ENCODE measurements at places on chromosomes 12 and 14.

DNA sequence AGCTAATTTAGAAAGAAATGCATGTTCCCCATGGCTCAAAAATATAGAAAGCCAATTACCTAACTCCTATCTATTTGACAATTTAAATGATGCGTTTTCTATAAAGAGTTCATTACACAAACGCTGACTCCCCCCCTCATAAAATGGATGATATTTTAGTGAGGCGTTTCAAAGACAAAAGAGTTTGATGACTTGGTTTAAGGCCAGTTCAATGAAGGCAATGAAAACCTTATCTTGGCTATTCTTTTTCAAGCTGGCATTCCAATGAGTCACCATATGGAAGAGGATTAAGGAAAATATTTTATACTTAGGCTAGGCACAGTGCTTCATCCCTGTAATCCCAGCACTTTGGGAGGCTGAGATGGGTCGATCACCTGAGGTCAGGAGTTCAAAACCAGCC is 62.7 kb downstream of the HMGA2 start:
- no peak for DNase-seq

- no peak for DNase-seq
Measured at GRCh38 chr12:130838284-130838950, 633 bp downstream of the STX2 start.

- DNase-seq, result no peak
Measured at GRCh38 chr12:112980491-112981158, 2.3 kb downstream of the OAS2 start.

- DNase-seq, result no peak
Measured at GRCh38 chr14:34237081-34237480, 225.0 kb downstream of the SPTSSA start.

DNA sequence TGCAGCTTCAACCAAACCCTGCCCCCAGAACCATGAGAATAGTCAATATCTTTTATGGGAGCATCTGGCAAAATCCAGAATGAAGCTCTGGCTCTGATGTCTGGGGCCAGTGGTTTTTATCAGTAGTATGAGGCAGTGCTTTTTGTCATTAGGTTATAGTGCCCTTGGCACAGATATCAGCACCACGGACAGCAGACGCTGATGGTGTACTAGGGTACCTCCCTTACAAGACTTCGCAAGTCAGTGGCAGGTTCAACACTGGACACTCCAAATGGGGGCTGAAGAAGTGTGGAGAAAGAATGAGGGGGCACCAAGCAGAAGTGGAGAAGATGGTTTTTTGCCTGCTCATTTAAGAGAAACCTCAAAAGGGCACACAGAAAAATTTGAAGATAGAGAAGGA is 68.2 kb upstream of the E2F7 start:
- DNase-seq, result peak; percentile 53

- no peak for DNase-seq
Measured at GRCh38 chr14:93914278-93914677, 12.9 kb upstream of the FAM181A start.

GRCh38 chr14:90508536-90509254 is 111.9 kb downstream of the CALM1 start:
- DNase-seq, result no peak

DNA sequence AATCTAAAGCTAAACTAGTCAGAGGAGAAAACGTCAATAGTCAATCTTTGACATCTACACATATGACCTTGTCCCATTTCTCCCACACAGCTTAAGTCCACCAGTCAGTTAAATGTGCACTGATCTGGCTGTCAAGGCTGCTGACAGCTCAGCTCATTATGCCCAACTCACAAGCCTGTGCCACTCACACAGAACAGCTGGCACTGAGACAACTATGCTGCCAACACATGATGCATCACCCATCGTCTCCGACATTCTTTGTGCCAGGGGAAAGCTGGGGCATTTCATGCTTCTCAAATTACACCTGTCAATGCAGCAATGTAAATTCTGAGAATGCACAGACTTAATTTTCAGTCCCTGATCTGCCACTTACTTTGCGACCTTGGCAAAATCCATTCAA is 25.3 kb downstream of the GNS start:
- DNase-seq, result no peak

DNA sequence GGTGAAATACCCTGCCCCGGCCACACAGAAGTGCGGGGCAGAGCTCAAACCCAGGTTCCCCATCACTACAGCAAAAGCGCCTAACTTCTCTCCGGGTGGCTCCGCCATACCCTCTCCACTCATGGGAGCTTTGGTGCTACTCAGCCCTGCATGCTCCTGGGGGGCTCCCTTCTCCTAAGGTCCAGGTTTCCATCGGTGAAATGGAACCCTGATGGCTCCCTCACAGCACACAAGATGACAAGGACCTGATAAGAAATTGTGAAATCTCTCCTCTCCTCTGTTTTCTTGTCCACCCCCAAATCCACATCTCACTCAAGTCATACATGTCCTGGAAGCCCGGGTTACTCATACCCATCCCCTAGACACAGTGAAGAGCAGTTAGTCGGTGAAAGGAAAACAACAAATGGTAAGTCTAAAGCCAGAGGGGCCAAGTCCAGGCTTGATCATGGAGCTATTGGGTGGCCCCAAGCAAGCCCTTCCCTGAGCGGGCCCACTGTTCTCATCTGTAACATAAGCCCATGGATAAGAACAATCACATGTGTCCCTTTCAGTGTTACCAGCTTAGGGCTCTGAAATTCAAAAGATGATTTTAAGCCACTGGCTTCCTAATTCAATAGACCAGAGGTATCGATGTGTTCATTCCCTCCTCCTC is 317.5 kb downstream of the BCL11B start:
- no peak for DNase-seq

GRCh38 chr12:88658009-88658408 is 77.7 kb upstream of the KITLG start:
- no peak for DNase-seq

DNA sequence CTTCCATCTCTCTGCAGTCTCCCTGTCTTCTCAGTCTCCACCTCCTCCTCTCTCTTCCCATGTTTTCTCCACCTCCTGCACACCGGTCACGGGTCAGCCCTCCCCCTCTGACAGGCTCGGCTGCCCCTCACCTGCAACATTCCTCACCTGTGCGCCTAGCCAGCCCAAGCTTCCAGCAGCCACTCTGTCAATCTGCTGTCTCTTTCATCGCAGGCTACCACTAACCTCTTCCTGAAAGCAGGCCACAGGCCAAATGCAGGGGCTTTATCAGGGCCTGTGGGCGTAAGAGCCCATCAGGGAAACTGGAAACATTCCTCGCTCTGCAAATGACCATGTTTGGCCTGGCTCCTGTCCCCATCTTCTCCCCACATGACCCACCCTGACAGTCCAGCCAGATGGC is 34.5 kb downstream of the CMKLR1 start:
- DNase-seq, result no peak

DNA sequence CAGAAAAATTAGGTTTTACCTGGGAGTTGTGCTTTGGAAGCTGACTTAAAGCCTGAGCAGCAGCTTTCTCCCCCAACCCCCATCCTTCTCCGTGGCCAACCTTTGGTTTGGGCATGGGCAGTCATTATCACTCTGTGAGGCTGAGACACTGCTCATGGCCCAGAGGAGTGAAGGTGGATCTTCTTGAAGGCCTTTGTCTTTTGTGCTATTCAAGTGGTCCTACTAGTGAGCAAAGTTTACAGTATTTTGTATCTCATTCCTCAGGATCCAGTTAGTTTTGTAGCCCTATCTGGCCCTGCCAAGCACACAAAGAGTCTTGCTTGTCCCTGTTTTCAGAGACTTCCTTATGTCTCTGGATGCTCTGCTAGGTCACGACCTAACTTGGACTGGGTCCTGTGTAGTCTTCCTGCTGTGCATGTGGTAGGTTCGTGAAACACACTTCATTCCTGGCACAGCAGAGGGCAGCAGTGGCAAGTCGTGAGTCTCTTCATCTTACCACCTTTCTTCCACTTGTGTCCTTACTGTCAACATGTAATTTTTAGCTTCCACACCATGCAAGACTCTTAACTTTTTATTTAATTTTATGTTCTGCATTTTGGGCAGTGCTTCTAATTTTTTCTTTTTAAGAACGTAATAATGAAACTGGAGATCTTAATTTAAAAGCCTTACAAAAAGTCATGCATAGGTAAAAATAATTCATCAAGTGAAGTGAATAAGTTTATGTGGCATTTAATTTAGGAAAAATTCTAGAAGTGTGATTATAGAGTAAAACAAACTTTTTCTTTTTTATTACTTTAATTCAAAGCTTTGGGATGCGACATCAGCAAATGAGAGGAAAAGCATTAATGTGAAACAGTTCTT is 53.7 kb downstream of the APAF1 start:
- DNase-seq, result peak; percentile 49

- DNase-seq, result no peak
Measured at GRCh38 chr14:24944800-24945199, 105.1 kb downstream of the STXBP6 start.

- DNase-seq, result no peak
Measured at GRCh38 chr14:90191585-90191984, 64.8 kb upstream of the PSMC1 start.

GRCh38 chr12:117821480-117822175 is 147.2 kb downstream of the KSR2 start:
- DNase-seq, result no peak

DNA sequence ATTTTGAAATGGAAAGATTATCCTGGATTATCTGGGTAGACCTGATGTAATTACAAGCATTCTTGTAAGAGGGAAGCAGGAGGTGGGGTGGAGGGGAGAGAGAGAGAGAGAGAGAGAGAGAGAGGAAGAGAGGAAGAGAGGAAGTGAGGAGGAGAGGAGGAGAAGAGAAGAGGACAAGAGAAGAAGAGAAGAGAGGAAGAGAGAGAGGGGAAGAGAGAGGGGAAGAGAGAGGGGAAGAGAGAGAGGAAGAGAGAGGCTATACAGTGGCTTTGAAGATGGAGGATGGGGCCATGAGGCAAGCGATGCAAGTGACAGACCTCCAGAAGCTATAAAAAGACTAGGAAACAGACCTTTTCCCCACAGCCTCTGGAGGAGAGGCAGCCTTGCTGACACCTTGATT is 13.7 kb upstream of the CHST11 start:
- no peak for DNase-seq

- no peak for DNase-seq
Measured at GRCh38 chr14:104659764-104660523, 29.5 kb upstream of the INF2 start.

DNA sequence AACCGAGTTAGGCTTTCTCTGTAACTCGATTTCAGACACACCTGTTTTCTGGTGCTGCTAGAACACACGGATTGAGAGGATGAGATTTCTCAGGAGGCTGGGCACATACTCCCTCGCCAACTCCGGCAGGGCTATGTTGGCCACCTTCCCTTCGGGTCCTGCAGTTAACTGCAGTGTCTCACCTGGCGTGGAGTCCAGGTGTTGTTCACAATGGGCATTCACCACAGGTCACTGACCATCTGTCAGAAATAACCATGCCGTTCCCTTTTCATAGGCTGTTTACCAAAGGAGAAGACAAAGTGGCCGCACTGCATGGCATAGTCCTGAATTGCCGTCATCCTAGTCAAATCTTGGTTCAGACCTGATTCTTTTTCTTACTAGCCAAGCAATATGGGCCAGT is 5.5 kb upstream of the KCNH3 start:
- no peak for DNase-seq

DNA sequence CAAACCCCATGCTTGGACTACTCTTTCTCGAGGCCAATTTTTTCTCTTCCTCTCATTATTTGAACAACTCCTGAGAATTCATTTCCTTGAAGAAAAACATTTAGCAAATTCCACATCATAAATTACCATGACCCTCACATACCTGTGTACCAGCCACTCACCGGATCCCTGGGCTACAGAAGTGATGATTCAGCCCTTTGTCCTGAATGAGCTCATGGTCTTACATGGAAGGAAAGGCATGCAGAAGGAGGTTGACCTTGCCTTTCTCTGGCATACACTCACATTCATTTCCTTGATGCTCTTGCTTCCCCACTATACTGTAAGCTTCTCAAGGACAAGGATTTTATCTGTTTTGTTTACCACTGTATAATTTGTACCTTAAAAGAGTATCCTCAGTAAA is 191.5 kb downstream of the SLC5A8 start:
- peak; percentile 96 for DNase-seq

- no peak for DNase-seq
Measured at GRCh38 chr14:97113339-97113738, 316.2 kb downstream of the VRK1 start.

GRCh38 chr12:106696681-106697417 is 77.6 kb upstream of the RIC8B start:
- no peak for DNase-seq

- no peak for DNase-seq
Measured at GRCh38 chr14:19947413-19948090, 16.8 kb downstream of the OR4K1 start.

- DNase-seq, result no peak
Measured at GRCh38 chr12:127241072-127241817, 1025.7 kb upstream of the TMEM132C start.

- DNase-seq, result no peak
Measured at GRCh38 chr12:55931780-55932550, 1.0 kb downstream of the DGKA start.

- DNase-seq, result peak; percentile 37
Measured at GRCh38 chr12:96047229-96048211, 12.1 kb upstream of the LTA4H start.

DNA sequence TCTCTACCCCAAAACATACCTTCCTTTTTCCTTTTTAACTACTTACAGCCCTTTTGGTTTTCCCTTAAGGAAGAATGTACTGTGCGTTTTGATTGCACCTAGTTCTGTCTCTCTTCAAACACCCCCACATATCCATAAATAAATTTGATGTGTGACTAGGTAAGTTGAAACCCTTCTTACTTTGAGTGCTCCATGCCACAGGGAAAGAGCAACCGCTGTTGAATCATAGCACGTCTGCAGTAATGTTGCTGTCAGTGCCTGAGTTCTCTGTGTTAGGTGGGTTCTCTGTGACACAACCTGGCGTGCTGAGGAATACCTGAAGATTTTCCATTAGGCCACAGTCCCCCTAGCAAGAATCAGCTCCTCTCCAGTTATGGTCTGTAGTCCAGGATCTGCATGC is 102.1 kb downstream of the FIGNL2 start:
- no peak for DNase-seq

DNA sequence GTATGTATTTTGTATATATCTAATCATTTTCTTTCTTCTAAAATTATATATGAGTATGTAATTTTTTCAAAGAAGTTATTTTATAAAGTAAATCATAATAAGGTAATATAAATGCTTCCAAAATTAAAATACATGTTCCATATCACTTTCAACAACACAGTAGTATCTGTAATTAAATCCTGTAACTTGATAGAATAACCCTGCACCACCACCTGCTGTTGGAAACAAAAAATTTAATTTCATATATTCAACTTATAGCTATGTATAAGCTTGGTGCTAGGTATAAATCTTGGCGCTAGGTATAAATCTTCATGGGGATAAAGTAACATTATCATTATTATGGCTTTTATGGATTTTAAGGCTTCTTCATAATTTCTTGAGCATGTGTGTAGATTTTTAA is 149.7 kb upstream of the DCN start:
- DNase-seq, result no peak

- no peak for DNase-seq
Measured at GRCh38 chr14:93752980-93753561, 35.2 kb downstream of the PRIMA1 start.

- no peak for DNase-seq
Measured at GRCh38 chr12:92365333-92365732, 219.7 kb upstream of the BTG1 start.

- no peak for DNase-seq
Measured at GRCh38 chr12:118034429-118035189, 18.1 kb downstream of the RFC5 start.
